MG63 (cell line): ENCODE measurements at places on chromosomes 3 and 15. TPM values are rescaled to one million over a fixed set of nuclear protein-coding genes. Genes with fewer than 3 reads are reported as not detected.

The SLC12A1 gene
- total RNA-seq: not detected in 2 replicates

DNA sequence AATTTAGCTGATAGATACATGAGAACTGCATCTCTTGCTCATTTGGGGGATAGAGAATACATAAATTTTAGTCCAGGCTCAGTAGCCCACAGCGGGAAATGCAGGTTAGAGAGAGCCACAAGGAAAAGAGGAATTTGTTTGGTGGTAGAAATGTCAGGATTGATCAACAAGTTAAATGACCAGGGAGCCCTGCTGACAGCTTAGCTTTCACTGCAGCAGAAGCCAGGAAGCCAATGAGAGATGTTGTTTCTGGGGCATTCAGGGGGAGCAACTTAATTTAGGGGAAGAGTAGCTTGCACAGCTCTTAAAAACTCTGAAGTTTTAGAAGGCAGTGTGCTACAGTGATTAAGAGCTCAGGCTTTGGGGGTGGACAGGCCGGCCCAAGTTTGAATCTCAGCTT, 22.7 kb downstream of the ARHGEF26 start:
- DNase-seq: no peak

GRCh38 chr15:94494732-94495131, 263.4 kb downstream of the MCTP2 start:
- no peak for DNase-seq

The FBXL22 gene
- total RNA-seq: not detected in 2 replicates

The TMEM108 gene
- total RNA-seq: 0.79 TPM in 1 of 2 replicates, not detected in the other

DNA sequence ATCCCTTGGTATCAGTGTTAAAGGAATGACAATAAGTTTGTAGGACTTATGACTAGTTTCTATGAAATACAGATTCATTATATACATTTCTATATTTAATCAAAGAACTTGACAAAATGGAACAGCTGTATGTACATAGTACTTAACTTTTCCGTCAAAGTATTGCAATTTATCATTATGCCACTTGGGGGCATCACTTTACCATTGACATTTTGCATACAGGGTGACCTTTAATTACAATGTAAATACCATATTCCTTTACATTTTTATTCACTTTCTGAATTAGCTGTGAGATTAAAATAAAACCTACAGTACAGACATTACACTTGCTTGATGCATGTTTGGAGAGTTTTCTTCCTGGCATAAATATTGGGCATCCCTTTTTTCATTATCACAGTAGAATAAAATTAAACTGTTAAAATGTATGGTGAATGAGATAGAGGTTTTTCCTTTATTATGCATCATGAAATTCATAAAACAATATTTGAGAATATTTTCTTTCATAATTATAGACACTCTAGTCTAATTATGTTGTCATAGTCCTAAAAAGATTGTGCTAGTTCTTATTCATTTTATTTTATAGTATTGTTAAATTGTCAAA, 6.9 kb downstream of the NEK11 start:
- DNase-seq: no peak

- no peak for DNase-seq
These were observed 223.6 kb upstream of the SETMAR start for GRCh38 chr3:4079339-4080195.

The NLGN1 gene
- 4.0 and 10.0 TPM in 2 replicates for total RNA-seq

- DNase-seq: no peak
These were observed 47.1 kb downstream of the PDIA5 start for GRCh38 chr3:123113889-123114450.

The LAMB2 gene
- 32.7 and 99.4 TPM in 2 replicates for total RNA-seq

- DNase-seq: no peak
These were observed 618 bp downstream of the PARL start for GRCh38 chr3:183884097-183884426.

DNA sequence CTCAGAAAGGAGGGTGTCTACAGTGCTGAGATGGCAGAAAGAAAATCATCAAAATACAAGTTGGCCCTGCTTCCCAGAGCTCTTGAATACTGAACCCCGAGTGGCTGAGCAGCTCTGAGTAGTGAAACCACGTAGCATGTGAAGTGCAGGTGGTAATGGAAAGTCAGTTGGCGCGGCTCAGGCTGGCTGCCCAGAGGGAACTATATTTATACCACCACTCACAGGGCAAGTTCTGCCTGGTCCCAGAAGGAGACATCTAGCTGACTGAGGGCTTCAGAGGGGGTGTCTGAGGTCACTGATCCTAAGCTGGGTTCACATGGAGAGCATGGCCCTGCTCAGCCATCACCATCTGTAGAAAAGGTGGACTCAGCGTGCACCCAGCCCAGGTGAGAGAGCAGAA, 129.6 kb upstream of the AGBL1 start:
- DNase-seq: no peak

The CHAC1 gene
- 8.8 and 18.5 TPM in 2 replicates for total RNA-seq

- DNase-seq: no peak
These were observed 424.0 kb downstream of the MCTP2 start for GRCh38 chr15:94655249-94655880.

DNA sequence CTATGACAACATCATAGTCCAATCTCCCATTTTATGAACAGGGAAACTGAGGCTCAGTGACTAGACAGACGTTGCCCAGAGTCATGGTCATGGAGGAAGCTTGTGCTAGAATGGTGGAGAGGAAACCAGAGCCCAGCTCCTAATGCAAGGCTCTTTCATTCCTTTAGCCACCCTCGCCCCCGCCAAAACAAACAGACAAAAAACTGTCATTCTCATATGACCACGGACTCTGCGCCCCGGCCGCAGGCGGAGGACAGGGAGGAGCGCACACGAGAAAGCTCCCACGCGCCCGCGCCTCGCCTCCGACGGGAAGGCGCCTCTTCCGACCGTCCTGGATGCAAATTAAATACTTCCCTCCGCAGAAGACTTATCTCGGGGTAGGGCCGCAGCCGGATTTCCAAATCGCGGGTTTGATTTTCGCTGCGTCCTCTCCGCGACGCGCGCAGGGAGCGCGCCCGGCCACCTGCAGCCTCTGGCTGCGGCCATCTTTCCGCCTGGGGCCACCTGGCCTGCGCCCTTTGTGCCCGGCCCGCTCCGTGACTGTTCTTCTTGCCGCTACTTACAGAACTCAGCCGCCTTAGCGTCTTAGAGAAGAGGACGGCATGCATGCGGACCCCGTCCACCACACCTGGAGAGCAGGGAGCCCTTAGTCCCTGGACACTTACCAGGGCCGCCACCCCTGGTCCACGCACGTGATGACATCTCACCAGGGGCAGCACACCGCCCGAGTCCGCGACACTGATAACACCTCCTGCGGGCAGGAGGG, 670 bp upstream of the ATP13A3 start:
- DNase-seq: peak; percentile 37

- DNase-seq: no peak
These were observed 122.0 kb downstream of the KLF13 start for GRCh38 chr15:31448635-31448979.

- DNase-seq: no peak
These were observed 1112.6 kb downstream of the IGSF11 start for GRCh38 chr3:117922039-117922438.

The PATL2 gene
- total RNA-seq: not detected in 2 replicates

GRCh38 chr3:34646911-34647460, 848.6 kb downstream of the PDCD6IP start:
- DNase-seq: no peak

DNA sequence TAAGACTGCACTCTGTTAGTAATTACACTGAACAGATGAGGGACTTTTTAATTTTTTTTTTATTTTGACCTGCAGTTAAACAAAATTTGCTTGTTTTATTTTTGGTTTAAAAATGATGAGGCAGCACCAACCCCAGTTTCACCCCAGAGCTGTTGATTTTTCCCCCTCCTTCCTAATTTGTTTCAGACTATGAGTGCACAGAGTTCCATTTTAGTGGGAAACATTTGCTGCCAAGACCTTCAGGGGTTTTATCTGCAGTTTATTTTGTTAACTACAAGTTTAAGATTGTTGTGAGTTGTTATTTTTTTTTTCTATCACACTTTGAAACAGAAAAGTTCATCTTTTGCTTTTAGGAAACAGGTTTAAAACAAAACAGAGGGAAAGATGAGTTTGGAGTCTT, 455.9 kb upstream of the NR2F2 start:
- DNase-seq: no peak

DNA sequence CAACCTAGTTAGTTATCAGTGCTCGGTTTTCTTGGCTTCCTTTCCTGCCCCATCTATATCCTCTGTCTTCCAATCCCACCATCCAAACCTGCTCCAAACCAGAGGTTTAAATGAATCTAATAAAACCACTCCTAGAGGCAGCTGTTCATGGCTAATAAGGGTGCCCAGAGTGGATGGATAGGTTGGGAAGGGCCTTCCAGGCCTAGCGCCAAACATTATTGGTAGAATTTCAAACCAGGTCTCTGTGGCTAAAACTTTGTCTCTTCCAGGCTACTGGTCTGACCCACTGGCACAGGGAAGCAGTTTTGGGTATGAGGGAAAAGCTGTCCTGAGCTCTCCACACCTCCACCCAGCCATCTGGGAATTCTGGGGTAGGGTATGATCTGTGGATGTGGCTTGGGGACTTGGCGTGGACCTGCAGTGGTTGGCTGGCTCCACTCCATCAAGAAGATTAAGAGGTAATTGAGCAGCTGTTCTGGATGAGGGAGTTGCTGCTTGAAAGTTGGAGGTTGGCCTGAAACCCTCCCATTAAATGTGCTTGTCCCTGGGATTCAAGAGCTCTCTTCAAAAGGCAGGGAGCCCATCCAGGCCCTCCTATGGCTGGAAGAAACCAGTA, 29.3 kb upstream of the INSYN1 start:
- no peak for DNase-seq

The HCN4 gene
- not detected in 2 replicates for total RNA-seq

DNA sequence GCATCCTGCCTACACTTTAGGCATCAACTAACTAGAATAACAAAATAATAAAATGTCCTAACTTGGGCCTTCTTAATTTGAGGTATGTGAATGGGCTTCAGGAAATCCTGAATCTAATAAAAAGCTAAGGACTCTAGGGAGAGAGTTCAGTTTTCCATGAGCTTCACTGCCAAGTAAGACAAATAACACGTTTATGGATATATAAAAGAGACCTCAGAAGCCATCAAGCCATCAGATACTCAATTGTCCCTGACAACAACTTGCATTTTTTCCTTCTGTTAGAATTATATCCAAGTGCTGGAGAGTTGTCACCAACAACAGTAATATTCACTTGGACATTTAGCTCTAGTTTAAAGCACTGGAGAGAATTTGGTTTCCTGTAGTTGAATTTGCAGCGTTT, 102.4 kb upstream of the IGSF10 start:
- DNase-seq: no peak

The PAK6 gene
- total RNA-seq: 3.9 TPM in 1 of 2 replicates, not detected in the other

GRCh38 chr3:157819270-157820156, 286.7 kb downstream of the SHOX2 start:
- no peak for DNase-seq

The FSIP1 gene
- 2.0 and 3.3 TPM in 2 replicates for total RNA-seq

DNA sequence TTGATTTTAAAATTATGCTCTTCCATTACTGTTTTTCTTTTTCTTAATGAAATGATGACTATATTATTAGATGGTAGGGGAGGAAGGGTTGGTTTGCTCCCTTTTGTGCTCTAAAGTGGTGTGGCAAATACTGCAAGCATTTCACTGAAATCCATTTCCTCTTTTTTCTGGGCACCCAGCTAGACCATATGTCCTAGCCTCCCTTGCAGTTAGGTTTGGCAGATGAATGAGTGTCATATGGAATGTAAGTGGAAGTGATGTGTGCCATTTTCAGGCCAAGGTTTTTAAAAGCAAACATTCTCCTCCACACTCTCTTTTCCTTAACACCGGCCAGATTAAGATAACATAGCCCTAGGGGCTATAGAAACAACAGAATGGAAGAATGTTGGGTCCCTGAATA, 363.0 kb downstream of the FGF12 start:
- no peak for DNase-seq

GRCh38 chr3:64074895-64075679, 51.8 kb upstream of the PSMD6 start:
- DNase-seq: no peak

GRCh38 chr15:41928637-41929620, 35.1 kb upstream of the SPTBN5 start:
- no peak for DNase-seq

DNA sequence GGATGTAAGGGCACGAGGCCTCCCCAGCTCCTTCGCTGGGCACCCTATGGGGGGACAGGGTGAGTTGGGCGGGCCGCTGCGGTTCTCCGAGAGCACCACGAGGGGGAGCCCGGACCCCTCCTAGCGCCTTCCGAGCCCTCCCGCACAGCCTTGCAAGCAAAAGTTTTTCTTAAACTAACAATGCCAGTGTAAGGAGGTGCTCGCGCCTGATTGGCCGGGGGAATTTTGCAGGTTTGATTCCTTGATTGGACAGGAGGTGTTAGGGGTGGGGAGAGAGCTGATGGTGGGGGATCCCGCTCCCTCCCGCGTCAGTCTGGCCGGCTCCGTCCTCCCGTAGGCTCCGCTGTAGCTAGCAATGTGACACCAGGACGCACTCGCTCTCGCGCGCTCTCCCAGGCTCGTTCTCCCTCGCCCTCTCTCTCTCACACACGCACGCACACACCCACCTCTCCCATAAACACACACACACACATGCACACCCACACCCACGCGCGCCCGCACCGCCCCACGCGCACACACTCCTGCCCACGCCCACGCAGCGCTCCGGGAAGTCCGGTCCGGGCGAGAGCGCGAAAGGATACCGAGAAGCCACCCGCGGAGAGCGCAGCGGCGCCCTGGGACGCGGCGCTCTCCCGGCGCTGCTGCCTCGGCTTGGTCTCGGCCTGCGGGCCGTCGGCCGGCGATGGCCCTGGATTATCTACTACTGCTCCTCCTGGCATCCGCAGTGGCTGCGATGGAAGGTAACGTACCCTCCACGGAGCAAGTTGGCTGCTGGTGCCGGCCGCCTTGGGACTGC, at the start of gene EPHB1:
Gene EPHB1 (plus strand): TSS at position 311 of the 796 bp plus-strand sequence.
- DNase-seq: peak; percentile 86

- DNase-seq: no peak
These were observed 60.5 kb downstream of the KLF13 start for GRCh38 chr15:31387092-31387478.

GRCh38 chr3:11969986-11970385, 34.2 kb upstream of the SYN2 start:
- no peak for DNase-seq

- peak; percentile 55 for DNase-seq
These were observed 907 bp downstream of the PLXNA1 start for GRCh38 chr3:126983653-126984390.

DNA sequence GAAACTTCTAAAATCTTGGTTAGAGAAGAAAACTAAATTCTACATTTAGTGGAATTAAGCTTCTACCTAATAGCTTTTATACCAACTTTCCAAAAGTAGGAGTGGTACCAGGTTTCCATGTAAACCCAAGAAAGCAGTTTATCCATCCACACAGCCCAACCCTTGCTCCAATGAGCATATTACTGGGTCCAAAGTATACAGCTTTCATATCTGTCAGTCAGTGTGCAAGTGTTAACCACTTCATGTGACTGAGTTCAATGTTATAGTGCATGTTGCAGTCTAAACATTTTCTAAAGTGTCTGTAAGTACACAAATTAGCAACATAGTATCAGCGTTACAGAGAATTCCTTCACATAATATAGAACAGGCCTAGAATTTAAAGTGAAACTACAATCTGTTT, 73.2 kb downstream of the C3orf70 start:
- DNase-seq: no peak

GRCh38 chr3:25483456-25483855, 55.4 kb downstream of the RARB start:
- no peak for DNase-seq

- peak; percentile 23 for DNase-seq
These were observed 59.2 kb downstream of the LIPC start for GRCh38 chr15:58490888-58491473.
